ENCODE measurements at places on chromosomes 11 and 22.

GRCh38 chr11:10461276-10461790, 6.3 kb downstream of the AMPD3 start:
- no peak for DNase-seq

DNA sequence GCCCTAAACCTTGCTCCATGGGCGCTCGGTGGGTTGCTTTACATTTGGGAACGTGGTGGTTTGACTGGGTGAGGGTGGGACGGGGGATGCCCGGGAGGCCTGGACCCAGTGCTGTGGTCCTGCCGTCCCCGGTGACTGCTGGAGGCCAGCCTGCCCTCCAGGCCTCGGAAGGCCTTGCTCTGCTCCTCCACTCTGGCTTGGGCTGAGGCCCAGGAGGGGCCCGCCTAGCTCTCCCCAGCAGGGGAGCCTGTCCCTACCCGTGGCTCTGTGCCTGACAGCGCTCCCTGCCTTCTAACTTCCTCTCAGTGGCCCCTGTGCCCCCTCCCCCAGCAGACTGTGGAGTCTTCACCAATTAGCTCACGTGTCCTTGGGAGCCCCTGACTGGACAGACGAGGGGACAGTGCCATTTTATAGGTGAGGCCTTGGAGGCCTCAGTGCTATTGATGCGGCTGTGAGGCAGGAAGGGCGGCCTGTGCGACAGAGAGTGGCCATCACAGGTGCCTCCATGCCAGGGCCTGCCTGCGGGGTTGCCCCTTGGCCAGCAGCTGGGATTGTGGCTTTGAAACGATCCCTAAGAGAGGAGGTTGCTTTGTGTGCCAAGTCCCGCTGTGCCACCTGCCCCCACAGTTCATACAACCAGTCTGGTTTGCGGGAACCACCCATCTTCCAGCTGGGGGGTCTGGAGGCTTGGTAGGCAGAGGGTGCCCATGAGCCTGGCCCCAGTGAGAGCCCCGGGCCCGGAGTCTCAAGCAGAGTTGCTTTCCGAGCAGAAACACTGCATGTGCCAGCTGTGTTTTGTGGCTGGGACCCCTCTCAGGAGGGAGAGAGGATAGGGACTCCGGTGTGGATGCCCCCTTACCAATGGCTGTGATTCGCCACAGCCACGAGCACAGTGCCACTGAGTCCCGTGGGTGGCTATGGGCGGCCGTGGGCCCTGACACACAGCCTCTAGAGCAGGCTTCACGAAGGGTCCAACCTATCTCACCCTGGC, 17.7 kb downstream of the TPCN2 start:
- DNase-seq: no peak

DNA sequence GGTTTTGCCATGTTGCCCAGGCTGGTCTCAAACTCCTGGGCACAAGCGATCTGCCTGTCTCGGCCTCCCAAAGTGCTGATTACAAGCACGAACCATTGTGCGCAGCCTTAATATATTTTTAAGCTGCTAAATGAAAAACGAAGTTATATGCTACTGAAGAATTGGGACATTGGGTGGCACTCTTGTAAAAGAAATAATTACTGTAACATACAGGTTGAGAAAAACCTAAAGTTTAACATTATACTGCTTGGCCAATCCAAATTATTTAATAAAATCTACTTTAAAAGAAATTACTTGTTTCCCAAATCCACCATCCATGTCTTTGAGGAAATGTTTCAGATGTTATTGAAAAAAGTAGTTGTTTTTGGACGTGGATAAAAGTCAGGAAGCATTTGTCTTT, 37.9 kb upstream of the ARHGAP32 start:
- DNase-seq: no peak

- DNase-seq: no peak
Measured at GRCh38 chr11:16001899-16002426, 354.4 kb downstream of the SOX6 start.

GRCh38 chr11:1782831-1783724, 19.4 kb upstream of the CTSD start:
- DNase-seq: no peak

DNA sequence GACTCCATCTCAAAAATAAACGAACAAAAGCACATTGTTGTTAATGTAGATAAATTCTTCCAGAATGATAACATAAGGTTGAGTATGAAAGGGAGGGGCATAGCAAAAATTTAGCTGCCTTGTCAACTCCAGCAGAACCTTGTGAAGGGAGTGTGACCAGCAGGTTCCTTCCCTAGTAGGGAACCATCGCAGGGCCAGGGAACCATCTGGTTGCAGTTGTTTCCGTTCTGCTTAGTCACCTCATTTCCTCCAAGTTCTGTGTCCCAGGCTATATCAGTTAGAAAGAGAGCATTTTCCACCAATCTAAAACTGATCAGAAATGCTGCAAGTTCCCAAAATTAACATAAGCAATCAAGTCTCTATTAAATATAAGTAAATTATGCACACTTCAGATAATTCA, 126.7 kb upstream of the BLID start:
- no peak for DNase-seq

GRCh38 chr11:112163875-112164685, at the start of gene IL18:
IL18 (minus strand) TSS chr11:112164094; CDS start chr11:112155053, 9,041 bp downstream.
- no peak for DNase-seq
